Transverse colon (tissue), 4 donors: ENCODE measurements at places on chromosomes 2 and 18.

DNA sequence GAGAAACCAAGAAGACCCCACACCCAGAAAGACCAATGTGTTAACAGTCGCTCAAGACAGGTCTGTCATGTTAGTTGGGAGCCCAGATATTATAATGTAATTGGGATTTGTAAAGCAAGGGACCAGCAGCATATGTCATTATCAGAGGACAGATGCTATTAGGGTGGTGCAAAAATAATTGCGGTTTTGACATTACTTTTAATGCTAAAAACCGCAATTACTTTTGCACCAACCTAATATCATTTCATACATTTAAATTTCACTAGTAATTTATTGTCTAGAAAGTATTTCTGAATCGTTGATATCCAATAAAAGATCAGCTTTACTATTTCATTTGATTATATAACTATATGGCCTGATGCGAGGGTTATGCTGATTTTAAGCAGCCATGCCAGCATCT is 131.2 kb downstream of the TTN start:
- no peak for DNase-seq

- no peak for DNase-seq
Measured at GRCh38 chr18:44589693-44590355, 90.9 kb upstream of the SETBP1 start.

- DNase-seq: no peak
Measured at GRCh38 chr2:45192991-45193390, 183.7 kb upstream of the SIX2 start.

DNA sequence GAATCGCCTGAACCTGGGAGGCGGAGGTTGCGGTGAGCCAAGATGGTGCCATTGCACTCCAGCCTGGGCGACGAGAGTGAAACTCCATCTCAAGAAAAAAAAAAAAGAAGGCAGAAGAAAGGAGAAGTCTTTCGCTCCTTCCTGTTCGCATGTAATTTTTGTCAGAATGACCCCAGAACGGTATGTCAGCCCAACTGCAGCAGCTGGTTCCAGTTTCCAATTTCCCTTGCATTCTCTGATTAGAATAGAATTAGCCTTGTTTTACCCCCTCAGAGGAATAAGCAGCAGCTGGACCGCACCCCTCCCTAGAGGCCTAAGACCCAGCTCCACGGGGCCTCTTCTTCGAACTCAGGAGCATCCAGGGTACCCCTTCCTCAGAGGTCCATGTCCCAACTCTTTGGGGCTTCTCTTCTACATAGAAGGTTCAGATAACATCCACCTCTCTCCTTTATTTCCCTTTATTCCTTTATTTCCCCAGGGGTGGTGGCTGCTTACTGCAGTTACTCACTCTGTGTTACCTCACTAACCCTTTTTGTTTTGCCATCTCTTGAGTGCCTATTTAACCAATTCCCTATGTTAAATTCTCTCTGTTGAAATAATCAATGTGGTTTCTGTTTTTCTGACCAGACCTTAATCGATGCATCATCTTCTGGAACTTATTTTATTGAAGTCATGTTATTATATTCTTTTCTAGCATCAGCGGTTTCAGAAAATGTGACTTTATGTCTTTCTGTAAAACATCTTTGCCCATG is 7.2 kb upstream of the PUM2 start:
- no peak for DNase-seq

- DNase-seq: no peak
Measured at GRCh38 chr2:131493199-131493968, 1.2 kb upstream of the MZT2A start.

- no peak for DNase-seq
Measured at GRCh38 chr2:236661061-236661761, 91.6 kb downstream of the ACKR3 start.

DNA sequence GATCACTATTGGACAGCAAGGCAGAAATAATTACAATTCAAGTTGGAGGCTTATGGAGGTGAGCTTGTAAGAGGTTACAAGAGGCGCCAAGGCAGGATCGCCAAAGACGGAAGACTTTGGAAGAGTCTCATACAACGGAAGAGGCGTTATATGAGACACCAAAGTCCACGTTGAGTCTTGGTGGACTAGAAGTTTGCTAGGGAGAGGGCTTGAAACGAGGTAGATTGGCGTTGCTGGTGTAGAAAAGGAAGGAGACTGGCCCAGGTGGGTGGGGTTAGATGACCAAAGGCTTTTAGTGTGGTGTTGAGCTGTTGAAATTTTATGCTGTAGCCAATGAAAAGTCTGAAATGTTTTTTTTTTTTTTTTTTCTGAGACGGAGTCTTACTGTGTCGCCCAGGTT is 1.4 kb downstream of the MSH2 start:
- DNase-seq: peak; percentile 14

DNA sequence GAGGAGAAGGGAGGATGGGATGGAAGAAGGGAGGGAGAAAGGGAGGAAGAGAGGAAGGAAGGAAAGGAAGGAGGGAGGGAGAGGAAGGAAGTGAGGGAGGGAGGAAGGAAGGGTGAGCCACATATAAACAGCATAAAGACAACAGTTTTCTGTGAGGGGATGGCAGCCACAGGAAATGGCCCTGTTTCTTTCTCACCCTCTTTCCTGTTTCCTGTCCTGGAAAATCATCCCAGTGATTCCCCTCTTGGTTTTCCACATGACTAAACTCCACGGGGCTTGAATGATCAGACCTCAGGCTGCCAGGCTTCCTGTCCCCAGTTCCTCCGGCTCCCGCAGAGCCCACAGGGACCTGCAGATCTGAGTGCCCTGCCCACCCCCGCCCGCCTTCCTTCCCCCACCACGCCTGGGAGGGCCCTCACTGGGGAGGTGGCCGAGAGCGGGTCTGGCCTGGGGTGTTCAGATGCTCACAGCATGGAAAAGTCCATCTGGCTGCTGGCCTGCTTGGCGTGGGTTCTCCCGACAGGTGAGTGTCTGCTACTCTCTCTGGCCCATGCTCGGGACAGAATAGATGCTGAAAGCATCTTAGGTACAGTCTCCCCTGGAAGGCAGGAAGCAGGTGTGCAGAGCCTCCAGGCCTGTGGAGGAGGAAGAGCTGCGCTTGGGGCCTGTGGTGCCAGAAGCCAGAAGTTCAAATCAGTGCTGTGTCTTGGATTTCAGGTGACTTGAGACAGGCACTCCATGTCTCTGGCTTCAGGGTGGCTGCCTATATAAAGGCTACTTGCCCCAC is at the start of gene SIGLEC15:
Gene SIGLEC15 (plus strand): TSS at position 418 of the 787 bp plus-strand sequence. CDS start 54 bp downstream, at position 472.
- no peak for DNase-seq

DNA sequence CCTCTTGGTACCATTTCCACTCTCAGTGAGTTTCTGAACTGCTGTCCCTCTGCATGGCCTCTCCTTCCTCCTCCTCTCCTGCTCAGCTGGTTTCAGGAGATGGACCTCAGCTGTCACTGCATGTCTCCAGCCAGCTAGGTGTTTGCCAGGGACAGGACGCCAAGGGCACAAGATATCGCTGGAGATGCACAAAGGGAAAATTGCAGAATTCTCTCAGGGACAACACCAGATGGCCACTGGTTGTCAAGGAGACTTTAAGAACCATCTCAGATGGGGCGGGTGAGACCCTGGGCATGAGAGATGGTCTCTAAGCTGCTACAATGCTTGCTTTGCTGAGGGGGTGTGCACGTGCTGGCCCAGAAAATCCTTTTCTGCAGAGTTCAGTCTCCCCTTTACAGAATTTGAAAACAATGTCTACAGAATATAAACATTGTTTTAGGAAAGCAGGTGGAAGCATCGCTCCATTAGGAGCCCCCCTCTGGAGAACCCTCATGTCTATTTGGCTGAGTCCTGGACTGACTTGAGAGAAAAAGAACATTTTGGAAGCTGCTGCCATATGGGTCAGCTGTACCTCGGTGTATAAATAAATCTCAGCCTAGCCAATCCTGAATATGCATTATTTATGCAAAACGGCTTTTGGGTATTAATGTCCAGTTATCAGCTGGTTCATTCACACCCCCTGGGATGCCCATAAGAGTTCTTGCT is 57.8 kb upstream of the SPP2 start:
- DNase-seq: no peak

DNA sequence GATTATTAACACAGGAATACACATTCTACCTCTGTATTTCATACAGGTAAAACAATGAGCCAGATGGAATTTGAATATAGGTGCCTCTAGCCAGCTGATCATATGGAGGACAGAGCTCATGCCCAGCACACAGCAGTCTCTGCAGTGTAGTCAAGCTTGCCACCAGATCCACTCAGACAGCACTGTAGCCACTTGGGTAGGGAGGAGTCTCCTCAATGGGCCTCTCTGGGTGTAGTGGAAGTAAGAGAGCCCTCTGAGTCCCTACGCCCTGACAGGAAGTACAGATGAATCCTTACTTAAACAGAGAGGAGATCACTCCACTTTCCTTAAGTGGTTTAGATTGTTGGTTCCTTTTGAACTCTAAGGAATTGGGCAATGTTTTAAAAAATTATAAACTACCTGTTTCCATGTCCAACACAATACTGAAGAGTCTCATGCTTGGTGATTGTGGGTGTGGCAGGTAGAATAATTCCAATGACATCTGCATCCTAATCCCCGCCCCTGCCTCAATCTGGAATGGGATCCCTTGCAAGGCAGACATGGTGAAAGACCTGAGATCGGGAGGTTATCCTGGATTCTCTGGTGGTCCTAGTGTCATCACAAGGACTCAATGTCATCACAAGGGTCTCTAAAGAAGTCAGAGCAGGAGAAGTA is 23.0 kb upstream of the TMEM200C start:
- DNase-seq: no peak

- DNase-seq: no peak
Measured at GRCh38 chr18:52190195-52190594, 149.8 kb upstream of the DCC start.

DNA sequence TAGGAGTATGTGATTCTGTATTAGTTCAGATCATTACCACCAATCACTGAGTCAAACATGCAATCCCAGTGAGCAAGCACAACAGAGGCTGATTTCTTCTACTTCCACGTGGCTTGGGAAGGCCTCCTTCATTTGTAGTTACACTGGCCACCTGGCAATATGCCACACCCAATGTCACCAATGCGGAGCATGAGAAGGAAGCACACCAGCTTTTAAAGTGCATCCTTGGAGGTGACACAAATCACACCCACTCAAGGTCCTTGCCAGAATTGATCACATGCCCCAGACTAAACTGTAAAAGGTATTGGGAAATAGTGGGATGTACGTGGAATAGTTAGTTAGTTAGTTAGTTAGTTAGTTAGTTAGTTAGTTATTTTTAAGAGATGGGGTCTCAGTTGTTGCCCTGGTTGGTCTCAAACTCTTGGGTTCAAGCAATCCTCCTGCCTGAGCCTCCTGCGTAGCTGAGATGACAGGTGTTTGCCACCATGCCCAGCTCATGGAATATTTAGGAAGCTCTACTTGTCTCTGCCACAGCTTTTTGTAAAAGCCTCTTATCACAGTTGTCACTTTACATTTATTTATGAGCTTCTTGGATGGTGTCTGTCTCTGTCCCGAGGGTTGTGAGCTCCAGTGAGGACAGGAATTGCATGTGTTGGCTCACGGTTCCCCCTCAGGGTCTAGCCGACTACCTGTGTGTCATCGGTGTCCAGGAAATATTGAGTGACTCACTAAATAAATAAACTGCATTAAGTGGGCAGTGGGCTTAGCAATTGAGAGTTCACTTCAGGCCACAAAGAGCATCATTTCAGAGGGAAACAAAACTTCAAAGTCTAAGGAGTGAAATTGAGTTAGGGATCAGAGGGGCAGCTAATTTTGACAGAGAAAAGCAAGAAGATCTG is 28.1 kb upstream of the CAB39 start:
- DNase-seq: peak; percentile 59

DNA sequence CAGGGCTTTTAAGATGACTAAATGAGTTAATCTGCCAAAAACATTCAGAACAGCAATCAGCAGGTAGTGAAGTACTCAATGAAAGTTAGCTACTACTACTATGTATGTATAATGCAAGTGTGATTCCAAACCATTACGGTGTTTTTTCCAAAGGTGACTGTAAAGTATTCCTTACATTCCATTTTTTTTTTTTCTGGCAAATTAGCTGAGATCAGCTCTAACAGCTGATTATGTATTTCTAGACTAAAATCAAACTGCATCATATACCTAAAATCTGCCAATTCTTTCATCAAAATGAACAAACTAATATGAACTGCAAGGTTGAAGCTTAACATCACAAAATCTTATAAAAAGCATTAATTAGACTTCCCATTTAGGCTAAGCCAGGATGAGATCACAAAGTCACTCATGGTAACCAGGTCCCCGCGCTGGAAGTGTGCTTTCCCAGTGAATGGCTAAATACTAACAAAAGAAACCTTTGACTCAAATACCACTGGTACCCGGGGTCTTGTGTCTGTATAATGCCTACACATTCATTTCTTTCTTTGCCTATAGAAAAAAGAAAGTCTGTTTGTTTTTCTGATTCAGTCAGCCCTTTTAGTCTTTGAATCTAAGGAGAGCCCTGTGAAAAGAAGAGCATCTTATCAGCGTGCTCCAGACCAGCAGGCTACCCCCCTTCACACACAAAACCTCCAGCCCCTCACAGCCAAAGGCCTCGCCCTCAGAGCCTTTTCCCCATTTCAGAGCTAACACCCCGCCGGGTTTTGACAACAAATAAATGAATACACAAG is 88.3 kb downstream of the RBMS1 start:
- DNase-seq: no peak

GRCh38 chr18:3283253-3283863 is 21.4 kb downstream of the MYL12B start:
- no peak for DNase-seq

DNA sequence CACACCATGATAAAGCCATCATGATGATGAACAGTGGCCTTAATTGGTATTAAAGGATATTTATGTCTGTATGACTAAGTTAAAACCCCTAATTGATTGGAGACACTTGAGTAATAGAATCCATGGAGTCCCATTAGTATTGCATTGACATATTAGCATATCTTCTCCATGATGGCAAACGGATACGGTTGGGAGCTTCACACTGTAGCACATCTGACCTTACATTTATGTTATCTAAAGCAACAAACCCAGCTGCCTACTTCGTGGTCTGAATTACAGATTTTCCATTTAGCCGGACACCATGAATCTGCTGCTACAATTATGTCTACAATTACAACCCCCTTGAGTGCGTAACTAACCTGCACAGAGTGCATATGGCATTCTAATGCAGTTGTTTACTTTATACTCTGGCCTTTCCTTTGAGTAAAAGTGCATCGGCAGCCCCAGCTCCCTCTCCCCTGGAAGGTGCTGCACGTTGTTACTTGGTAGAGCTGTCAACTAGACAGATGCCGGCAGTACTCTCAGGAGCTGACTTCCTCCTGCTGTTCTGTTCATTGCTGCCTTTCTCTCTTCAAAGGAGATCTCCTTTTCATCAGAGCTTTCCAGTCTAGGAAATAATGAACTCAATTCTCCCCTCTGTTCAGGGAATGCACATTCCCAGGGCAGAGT is 92.1 kb downstream of the LRRC30 start:
- no peak for DNase-seq

GRCh38 chr18:12990641-12990966 is 558 bp upstream of the CEP192 start:
- no peak for DNase-seq
